ENCODE measurements at places on chromosomes 1 and 21. TPM values are rescaled to one million over a fixed set of nuclear protein-coding genes. Genes with fewer than 3 reads are reported as not detected.

DNA sequence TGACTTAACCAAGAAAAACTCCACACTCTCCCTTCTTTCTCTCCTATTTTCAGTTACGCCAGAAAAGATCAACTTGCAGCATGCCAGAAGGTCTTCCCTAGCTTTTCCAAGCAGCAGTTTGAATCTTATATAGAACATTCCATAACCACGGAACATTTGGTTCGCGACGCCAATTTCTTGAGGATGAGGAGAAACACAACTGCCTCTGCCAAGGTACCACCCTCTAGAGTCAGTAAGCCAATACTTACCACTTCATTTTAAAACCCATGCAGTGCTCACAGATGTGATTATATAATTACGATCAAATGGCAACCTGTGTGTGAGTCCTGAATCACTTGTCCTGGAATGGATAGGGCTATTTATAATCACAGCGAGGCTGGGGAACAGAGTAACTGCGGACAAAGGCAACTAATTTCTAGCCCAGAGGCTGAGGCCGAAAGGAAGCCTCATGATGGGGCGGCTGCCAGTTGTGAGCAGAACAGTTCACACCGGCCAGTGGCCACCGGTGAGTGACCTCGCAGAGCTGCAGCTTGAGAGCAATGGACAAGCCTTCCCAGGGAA, 43.2 kb upstream of the BACE2 start:
- no peaks in the 10 kb centered on the region for H3K36me3 ChIP-seq
- no peaks in the 10 kb centered on the region for H3K4me1 ChIP-seq
- H3K27me3 ChIP-seq, result no peaks in the 10 kb centered on the region
- DNase-seq, result no peak
- no peak overlapping the region for H3K4me3 ChIP-seq

- no peak for DNase-seq
- H3K36me3 ChIP-seq, result no peaks in the 10 kb centered on the region
- no peaks in the 10 kb centered on the region for H3K4me1 ChIP-seq
These were observed 68.8 kb downstream of the JMJD4 start for GRCh38 chr1:227666286-227666685.

DNA sequence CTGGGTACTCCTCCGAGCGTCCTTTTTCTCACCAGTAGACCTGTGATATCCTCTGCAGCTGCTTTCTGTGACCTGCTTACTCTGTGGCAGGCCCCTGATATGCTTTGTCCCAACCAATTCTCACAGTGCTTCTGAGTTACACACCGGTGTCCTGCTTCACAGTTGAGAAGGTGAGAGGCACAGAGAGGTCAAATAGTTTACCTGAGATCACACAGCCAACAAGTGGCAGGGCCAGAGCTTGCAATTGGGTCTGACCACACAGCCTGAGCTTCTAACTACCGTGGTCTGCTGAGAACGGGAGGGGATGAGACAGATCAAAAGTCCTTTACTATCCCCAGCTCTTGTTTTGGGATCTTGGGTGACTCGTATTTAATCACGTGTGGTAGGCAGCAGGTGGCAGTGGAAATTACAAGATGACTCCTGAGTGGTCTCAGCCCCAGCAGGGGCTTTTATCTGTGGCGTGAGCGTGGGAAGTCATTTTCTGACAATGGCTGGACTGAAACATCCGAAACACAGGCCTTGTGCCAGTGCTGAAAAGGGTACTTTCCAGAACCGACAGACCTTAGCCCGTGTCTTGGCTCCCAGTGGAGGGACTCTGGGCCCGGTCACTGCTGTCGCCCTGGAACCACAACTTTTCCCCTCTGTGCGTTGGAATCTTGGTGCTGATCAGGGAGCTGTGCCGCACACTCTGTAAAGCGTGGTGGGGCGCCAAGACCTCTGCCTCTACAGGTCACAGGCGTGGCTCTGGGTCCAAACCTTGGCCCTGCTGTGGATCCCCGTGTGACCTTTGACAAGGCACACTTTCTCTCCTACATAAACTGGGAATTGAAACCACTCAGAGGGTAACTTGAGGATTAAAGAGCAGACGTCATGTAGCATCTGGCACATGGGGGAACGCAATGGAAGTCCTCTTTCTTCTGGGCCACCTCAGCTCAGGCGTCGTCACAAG, 11.9 kb downstream of the THEMIS2 start:
- no peak for DNase-seq
- no peaks in the 10 kb centered on the region for H3K36me3 ChIP-seq
- H3K27me3 ChIP-seq, result no peaks in the 10 kb centered on the region

The MIXL1 gene
- 0.34 TPM for total RNA-seq

The PROK1 gene
- total RNA-seq, result 263 TPM

- H3K36me3 ChIP-seq, result no peaks in the 10 kb centered on the region
- H3K4me1 ChIP-seq, result no peaks in the 10 kb centered on the region
- H3K27ac ChIP-seq, result peak within 1 kb of the TSS; percentile 16
- H3K4me3 ChIP-seq, result peak within 1 kb of the TSS; percentile 23
- DNase-seq, result no peak
These were observed at the start of gene RIPK4 for GRCh38 chr21:41766883-41767605. Gene RIPK4 (minus strand): TSS chr21:41767052. CDS start chr21:41767041, 11 bp downstream.

DNA sequence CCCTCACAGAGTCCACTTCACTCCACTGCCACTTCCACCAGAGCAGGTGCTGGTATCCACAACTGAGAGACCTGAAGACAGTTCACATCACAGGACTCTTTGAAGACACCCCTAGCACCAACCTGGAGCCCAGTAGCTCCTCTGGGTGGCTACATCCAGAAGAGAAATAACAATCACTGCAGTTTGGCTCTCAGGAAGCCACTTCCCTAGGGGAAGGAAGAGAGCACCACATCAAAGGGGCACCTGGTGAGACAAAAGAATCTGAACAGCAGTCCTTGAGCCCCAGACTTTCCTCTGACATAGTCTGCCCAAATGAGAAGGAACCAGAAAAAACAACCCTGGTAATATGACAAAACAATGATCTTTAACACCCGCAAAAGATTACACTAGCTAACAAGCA, 113.2 kb downstream of the TENT5C start:
- H3K36me3 ChIP-seq, result no peaks in the 10 kb centered on the region
- no peak overlapping the region for H3K27ac ChIP-seq
- H3K27me3 ChIP-seq, result no peaks in the 10 kb centered on the region
- no peak for DNase-seq

The KRTAP20-2 gene
- not detected for total RNA-seq

- no peak overlapping the region for H3K27ac ChIP-seq
- no peak for DNase-seq
- H3K27me3 ChIP-seq, result no peaks in the 10 kb centered on the region
- H3K4me3 ChIP-seq, result no peak overlapping the region
- H3K4me1 ChIP-seq, result peaks cover 2% of the 10 kb centered on the region
These were observed 67.3 kb downstream of the PUM1 start for GRCh38 chr1:30998171-30998570.

The REN gene
- 3.9 TPM for total RNA-seq

DNA sequence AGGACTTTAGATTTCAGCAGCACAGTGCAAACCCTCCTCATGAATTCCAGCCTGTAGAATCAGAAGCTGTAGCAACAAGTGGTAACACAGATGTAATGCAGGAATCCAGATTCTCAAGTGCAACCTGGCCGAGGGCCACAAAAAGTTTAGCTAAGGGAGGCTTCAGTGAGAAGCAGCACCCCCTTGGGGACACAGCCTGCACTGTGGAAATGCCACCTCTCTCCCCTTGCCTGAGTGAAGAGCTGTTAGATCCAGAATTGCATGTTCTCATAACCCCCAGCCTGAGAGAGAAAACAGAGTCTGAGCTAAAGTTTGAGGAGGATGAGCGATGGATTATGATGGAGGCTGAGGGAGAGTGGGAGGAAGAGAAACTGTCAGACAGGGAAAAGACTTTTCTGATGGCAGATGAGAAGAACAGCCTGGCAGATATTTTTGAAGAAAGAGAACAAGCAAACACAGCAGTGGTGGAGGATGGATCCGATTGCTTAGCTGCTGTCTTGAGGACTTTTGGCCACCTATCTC, 80.5 kb upstream of the BMP8A start:
- DNase-seq, result peak; percentile 81
- H3K36me3 ChIP-seq, result no peaks in the 10 kb centered on the region
- no peaks in the 10 kb centered on the region for H3K27me3 ChIP-seq
- H3K4me1 ChIP-seq, result peaks cover 28% of the 10 kb centered on the region
- no peak overlapping the region for H3K27ac ChIP-seq
- no peak overlapping the region for H3K4me3 ChIP-seq

DNA sequence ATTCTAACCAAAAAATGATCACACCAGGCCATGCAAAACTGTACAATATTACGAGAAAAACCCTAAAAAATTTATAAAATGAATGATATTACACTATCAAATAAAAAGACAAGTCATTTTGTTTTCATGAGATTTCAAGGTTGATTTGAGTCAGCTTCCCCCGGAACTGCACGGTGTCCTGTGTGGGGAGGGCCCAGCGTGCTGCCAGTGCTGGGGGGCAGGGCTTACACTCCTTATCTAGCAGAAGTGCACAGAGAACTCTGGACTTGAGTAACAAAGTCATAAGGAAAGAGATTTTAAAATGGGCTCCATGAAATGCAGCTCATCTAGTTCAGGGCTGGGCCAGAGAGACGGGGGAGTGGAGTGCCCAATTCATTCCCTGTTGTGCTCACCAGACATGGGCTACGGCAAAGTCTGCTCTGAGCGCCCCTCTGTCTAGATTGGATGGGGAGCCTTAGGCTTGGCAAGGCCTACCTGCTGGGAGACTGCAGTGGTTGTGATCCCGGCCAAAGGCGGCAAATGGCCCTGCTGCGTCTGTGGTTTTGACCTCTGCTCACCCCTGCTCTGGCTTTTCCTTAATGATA, 50.1 kb downstream of the COQ8A start:
- no peak for DNase-seq
- H3K4me3 ChIP-seq, result no peak overlapping the region
- H3K36me3 ChIP-seq, result no peaks in the 10 kb centered on the region
- H3K27ac ChIP-seq, result peak overlapping the region; percentile 61
- H3K27me3 ChIP-seq, result no peaks in the 10 kb centered on the region

DNA sequence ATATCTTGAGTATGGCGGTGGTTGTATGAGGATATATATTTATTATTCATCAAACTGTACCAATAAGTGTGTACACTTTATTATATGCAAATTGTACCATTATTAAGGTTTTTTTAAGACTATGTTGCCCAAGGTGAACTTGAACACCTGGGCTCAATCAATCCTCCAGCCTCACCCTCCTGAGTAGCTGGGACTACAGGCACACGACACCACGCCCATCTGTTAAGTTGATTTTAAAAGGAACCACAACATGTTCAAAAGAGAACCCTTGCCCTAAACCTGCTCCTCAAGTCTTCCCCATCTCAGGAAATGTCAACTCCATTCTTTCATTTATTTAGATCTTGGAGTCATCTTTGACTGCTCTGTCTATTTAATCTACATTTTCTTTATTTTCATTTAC, 24.3 kb upstream of the FBXO28 start:
- no peaks in the 10 kb centered on the region for H3K27me3 ChIP-seq
- no peaks in the 10 kb centered on the region for H3K4me1 ChIP-seq
- no peak overlapping the region for H3K4me3 ChIP-seq
- DNase-seq, result no peak
- H3K27ac ChIP-seq, result no peak overlapping the region

DNA sequence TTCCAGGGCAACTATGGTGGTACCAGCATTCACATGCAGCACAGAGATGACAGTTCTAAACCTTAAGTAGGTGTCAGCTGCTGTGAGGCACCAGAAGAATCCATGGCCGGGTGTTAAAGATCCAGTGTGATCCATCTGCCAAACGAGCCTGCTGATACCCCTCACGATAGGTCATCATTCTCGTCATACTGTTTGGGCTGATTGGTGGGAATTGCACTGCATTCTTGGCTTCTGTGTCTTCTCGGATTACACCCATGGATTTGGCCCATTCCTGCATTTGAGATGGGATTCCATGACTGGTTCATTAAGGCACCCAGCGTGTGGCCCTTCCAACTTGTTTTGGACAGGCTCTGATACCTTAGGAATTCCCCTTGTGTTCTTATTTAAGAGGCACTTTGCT, 55.2 kb downstream of the ST6GALNAC3 start:
- no peak for DNase-seq
- no peaks in the 10 kb centered on the region for H3K4me1 ChIP-seq
- H3K36me3 ChIP-seq, result no peaks in the 10 kb centered on the region
- no peak overlapping the region for H3K27ac ChIP-seq
- H3K27me3 ChIP-seq, result no peaks in the 10 kb centered on the region

- H3K4me3 ChIP-seq, result no peak overlapping the region
- H3K27ac ChIP-seq, result no peak overlapping the region
- no peaks in the 10 kb centered on the region for H3K36me3 ChIP-seq
These were observed 39.6 kb downstream of the KCTD3 start for GRCh38 chr1:215606564-215607168.

- H3K36me3 ChIP-seq, result no peaks in the 10 kb centered on the region
- DNase-seq, result no peak
- no peak overlapping the region for H3K4me3 ChIP-seq
- no peak overlapping the region for H3K27ac ChIP-seq
- H3K27me3 ChIP-seq, result no peaks in the 10 kb centered on the region
These were observed 101.3 kb upstream of the C1orf21 start for GRCh38 chr1:184285401-184286087.

DNA sequence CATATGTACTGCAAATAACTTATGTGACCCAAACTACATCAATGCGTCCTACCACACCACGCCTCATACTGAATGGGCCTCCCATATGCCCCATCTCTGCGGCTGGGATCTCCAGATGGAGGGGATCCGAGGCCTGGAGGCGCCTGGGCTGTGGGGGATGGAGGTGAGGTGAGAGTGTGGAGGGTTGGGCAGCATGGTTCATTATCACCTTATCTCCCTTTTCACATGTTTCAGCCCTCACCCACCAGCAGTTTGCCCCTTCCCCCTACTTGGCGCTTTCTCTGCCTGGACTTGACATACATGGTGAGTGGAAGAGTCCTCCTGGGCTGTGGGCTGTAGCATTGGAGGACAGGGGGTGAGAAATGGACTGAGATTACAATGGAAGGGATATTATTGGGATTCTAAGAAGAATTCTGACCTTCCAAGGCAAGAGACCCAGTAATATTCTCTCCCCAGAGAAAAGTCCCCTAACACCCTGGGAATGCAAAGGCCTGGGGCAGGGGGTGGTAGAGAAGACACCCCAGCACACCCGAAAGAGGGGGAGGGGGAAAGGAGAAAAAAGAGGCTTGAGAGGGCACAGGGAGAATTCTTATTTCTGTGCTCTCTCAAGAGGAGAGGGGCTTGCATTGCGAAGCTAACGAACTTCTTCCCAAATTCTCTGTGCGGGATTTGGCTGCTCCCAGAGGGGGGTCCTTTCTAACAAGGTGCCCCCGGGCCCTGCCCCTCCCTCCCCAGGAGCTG, 61.4 kb downstream of the MEF2D start:
- no peaks in the 10 kb centered on the region for H3K36me3 ChIP-seq
- H3K4me1 ChIP-seq, result peaks cover 4% of the 10 kb centered on the region
- no peak overlapping the region for H3K27ac ChIP-seq
- H3K27me3 ChIP-seq, result no peaks in the 10 kb centered on the region
- DNase-seq, result no peak

The C1orf116 gene
- 1.3 TPM for total RNA-seq

The ATP6V1G3 gene
- not detected for total RNA-seq
